PC-9 (cell line): ENCODE measurements at places on chromosomes 3 and 15. TPM values are rescaled to one million over a fixed set of nuclear protein-coding genes. Genes with fewer than 3 reads are reported as not detected.

CACNA2D2 gene
- not detected in 2 replicates for total RNA-seq

GRCh38 chr3:38827791-38828190, 11.8 kb upstream of the SCN10A start:
- DNase-seq: no peak

- DNase-seq: no peak
These were observed 315.7 kb upstream of the SLCO3A1 start for GRCh38 chr15:91537856-91538255.

DNA sequence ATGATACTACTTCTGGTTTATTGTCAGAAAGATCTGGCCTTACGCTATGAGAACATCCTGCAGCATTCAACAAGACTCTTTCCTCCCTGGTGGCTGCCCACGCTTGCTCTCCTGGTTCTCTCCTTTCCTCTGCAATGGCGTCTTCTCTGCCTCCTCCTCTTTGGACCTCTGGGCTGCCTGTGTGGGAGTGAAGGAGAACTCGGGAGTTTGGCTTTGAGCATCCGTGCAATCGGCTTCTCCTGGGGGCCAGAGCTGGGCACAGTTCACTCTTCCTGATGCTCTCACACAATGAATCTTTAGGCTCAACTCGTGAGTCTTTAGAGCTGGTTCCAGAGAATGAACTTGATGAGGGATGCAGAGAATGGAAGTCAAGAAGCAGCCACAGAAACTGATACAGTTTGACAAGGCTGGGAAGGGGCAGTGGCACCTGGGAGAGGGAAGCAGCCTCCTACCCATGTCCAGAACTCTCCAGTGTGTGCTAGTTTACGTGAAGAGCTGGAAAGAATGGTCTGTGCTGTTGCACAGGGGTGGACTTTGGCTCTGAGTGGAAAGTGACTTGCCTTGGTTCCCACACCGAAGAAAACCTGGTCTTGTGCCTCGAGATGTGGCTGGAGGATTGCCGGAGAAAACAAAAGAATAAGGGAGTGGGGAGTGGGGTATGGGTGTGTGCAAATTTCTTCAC, 37.9 kb downstream of the RPLP1 start:
- no peak for DNase-seq

GRCh38 chr3:152480282-152480953, 211.7 kb downstream of the MBNL1 start:
- DNase-seq: no peak

DNA sequence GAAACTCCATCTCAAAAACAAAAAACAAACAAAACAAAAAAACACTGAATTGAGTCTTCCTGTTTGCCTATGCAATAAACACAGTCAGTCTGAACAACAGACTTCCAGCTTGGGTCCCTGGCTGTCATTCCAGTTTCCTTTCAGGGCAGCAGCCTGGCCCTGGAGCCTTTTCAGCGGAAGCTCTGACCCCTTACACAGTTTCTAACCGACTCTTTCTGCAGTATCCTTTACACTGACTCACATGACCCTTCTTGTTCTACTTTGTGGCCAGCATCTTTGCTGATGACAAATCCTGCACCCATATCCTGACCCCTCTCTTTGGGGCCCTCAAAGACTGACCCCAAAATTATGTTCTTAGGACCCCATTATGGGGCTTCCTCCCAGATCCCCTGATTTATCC, 38.3 kb upstream of the INO80 start:
- DNase-seq: peak; percentile 49

GRCh38 chr3:139308560-139308959, 35.3 kb upstream of the MRPS22 start:
- no peak for DNase-seq

DNA sequence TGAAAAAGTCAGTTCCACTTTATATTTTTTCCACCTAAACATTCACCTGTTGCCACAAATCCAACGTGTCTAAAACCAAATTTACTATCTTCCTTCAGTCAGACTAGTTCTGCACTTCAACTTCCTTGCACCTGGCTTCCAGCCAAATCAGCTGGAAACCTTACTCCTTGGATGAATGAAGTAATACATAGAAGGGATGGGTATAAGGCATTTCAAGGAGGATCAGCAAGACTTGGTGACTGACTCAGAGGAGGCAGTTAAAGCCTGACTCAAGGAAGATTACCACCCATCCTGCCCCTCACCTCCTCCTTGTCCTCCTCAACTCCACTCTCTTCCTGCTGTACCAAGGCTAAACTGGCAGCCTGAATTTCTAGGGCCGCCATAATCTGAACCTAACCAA, 37.1 kb downstream of the QTRT2 start:
- peak; percentile 56 for DNase-seq
